SHP77 treated with DMSO at 0.1 percent for 48 hours (cell line): ENCODE measurements at places on chromosomes 1 and 21.

GRCh38 chr1:154975409-154976059 is 1.1 kb downstream of the CKS1B start:
- DNase-seq = no peak

GRCh38 chr1:224565611-224566406 is 50.3 kb upstream of the CNIH3 start:
- DNase-seq = no peak

GRCh38 chr1:110312188-110313121 is 26.7 kb upstream of the RBM15 start:
- DNase-seq = peak; percentile 28

- no peak for DNase-seq
These were observed 32.7 kb upstream of the GRHL3 start for GRCh38 chr1:24286246-24287010.

DNA sequence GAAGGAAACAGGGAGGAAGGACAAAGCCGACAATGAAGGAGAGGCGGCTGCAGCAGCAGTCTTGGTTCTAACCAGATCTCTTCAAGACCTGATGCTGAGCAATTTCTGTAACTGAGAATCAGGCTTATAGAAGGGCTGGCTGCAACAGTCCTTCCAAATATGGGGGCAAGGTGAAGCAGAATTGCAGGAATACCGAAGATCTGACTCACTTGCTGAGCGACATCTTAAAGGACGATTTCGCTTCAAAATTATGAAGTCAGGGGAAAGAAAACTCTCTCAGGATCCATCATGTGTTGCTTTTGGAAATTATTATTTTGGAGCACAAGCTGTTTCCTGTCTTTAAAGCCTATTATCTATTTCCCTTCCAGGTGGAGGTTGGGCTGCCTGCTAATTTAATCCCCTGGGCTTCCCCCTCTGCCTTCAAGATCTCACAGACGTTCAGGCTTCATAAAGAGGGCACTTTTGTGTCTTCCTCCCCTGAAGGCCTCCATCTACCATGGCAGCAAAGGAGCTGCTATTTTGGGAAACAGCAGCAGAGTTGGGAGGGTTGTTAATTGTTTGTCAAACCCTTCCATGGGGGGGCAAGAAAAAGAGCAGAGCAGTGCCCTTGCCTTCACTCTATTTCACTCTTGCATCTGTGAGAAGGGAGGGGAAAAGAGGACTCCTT is 10.8 kb upstream of the IER5 start:
- no peak for DNase-seq

GRCh38 chr1:151447696-151448095 is 11.6 kb downstream of the POGZ start:
- no peak for DNase-seq

GRCh38 chr1:33319949-33320618 is 814 bp downstream of the A3GALT2 start:
- DNase-seq = no peak

DNA sequence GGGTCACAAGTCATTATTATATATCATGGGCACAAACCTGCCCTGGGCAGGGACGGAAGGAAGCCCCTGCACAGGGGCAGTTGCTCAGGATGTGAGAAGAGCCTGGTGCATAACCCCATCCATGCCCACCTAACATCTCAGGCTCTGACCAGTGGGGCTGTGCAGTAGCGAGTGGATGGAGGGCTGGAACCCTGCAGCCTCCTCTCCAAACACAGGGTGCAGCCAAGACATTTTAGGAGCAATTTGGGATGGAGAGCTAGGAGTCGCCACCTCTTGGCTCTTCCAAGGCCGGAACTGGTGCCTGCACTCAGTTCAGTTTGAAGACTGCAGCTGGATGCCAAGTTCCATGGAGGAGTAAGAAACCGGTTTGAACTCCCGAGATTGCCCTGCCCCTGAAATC is 2.8 kb downstream of the MX1 start:
- DNase-seq = no peak

- no peak for DNase-seq
These were observed 17.6 kb downstream of the GALNT2 start for GRCh38 chr1:230084408-230085177.

- no peak for DNase-seq
These were observed 27.2 kb upstream of the TADA1 start for GRCh38 chr1:166903232-166903631.

DNA sequence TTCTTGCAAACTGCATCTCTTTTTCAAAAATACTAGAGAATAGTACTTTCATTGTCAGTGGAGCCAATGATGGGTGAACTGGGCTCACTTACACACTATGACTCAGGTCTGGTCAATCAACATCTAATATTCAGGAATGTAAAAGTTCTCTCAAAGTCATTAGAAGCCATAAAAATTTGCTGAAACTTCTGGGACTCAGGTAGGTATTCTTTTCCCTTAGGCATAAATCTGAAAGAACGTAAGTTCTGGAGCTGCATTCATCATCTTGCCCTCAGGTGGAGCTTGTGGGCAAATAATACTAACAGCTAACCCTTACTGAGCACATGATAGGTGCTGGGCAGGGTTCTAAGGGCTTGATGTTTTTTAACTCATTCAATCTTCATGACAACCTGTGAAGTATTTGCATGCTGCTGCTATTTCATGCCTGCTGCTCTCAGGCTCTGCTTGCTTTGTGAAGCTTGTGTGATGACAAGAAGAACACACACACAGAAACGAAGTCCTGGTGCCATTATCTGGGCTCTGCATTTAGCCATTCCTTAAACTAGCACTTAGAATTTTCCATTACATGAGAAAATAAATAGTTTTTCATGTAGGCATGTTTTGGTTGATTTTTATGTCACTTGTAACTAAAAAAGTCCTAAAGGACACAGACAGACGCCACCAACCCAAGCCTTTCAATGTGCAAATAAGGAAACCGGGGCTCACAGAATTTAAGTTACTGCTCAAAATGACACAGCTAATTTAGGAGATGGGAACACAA is 394.2 kb upstream of the LYPLAL1 start:
- no peak for DNase-seq

DNA sequence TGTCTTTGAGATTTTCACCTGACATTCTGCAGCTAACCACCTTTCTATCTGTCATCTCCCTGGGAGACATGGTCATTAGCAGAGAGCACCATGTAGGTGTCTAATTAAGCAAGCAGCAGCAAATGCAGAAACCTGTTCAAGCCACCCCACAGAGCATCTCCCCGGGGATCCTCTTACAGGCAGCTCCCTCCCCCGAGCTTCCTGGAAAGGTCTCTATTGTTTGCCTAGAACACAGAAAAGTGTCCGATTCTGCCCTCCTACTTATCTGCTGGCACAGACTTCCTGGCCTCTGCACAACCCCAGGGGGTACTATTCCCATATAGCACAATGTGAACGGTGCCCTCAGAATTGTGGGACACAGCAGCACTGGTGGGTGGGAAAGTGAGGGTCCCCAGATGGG is 46.1 kb downstream of the PLEKHA6 start:
- no peak for DNase-seq

DNA sequence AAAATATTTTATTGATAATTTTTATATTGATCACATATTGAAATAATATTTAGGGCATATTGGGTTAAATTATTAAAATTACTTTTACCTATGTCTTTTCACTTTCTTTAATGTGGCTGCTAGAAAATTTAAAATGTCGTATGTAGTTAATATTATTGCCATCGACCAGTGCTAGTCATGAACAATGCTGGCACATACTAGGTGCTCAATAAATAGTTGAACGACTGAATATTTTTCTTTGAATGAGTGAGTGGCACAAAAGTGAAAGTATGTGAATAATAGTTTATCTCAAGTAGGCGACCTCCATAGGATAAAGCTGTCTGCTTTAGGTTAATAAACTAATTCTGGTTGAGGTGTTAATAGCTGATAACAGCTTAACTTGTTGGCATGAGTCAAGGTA is 150.8 kb upstream of the FGGY start:
- no peak for DNase-seq

- no peak for DNase-seq
These were observed 158.8 kb upstream of the SGIP1 start for GRCh38 chr1:66375125-66375524.

GRCh38 chr21:41953249-41953830 is 478 bp downstream of the C2CD2 start:
- DNase-seq = no peak
